NCI-H524 treated with DMSO at 0.1 percent for 48 hours (cell line): ENCODE measurements at places on chromosomes 11 and 22.

DNA sequence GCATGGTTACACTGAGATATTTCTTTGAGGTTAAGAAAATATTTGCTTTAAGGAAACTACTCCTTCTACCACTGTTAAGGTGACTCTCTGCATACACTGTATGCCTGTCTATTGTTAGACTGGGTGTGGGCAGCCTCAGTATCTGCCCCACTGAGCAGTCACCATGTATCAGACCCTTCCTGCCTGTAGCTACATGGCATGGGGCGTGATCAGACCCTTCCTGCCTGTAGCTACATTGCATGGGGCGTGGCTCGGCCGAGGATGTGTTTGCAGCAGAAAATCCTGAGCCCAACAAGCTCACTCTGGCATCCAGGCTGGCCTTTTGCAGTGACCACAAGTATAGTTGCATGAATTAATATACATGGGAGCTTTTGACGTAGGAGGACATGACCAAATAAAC, 669.4 kb downstream of the OPCML start:
- DNase-seq = no peak

GRCh38 chr22:32480238-32480637, 5.6 kb downstream of the FBXO7 start:
- DNase-seq = no peak

- no peak for DNase-seq
Observed at GRCh38 chr11:115338476-115338875, 165.7 kb downstream of the CADM1 start.

GRCh38 chr22:46240907-46241306, 9.2 kb downstream of the CDPF1 start:
- no peak for DNase-seq

DNA sequence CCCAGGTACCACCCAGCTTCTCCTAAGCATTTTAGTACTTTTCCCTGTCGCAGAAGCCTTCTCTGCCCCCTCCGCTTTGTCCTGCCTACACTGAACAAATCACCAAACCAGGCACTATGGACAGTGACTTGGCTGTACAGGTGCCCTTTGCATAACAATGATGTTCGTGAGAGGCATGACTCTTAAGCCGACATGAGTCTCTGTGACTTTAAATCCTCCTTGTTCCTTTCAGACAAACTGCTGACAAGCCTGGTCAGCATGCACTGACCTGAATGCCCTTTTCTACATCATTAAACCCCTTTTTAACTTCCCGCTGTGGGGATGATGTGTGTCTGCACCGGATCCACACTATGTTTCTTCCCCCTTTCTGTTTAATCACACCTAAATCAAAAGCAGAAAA, 16.6 kb downstream of the CAVIN3 start:
- DNase-seq = no peak

DNA sequence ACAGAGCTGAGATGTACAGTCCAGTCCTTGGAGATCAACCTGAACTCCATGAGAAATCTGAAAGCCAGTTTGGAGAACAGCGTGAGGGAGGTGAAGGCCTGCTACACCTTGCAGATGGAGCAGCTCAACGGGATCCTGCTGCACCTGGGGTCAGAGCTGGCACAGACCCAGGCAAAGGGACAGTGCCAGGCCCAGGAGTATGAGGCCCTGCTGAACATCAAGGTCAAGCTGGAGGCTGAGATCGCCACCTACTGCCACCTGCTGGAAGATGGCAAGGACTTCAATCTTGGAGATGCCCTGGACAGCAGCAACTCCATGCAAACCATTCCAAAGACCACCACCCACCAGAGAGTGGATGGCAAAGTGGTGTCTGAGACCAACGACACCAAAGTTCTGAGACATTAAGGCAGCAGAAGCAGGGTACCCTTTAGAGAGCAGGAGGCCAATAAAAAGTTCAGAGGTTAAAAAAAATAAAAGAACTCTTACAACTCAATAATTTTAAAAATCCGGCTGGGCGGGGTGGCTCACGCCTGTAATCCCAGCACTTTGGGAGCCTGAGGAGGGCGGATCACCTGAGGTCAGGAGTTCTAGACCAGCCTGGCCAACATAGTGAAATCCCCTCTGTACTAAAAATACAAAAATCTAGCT, 69.9 kb upstream of the RTL6 start:
- DNase-seq = no peak

GRCh38 chr11:112630496-112630895, 330.7 kb upstream of the NCAM1 start:
- DNase-seq = no peak

- DNase-seq = no peak
Observed at GRCh38 chr11:120841074-120841473, 182.8 kb upstream of the TBCEL start.

- DNase-seq = no peak
Observed at GRCh38 chr11:45622283-45622682, 43.1 kb downstream of the CHST1 start.

DNA sequence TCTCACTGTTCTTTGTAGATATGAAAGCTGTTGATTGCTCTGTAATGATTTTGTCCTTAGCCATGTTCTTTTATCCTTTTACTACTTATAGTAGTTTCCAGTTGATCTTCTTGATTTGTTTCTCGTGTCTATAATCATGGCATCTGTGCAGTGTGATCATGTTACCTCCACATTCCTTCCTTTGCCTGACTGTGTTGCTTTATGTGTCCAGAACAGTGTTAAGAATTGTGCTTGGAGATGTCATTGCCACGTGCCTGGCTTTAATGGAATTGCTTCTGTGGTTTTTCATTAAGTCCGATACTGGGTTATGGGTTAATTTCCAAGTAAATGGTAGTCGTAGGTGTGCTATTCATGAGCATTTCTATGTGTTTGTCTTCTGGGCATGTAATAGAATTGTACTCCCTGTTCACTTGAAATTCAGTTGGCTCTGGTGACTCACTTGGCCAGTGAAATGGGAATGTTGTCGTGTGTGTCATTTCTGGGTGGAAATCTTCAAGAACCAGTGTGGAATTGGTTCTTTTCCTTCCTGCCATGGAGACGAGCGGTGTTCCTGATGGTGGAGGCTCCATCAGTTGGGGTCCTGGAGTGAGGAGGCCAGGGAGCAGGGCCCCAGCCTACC, 6.8 kb downstream of the GTSE1 start:
- DNase-seq = no peak

- no peak for DNase-seq
Observed at GRCh38 chr22:17077255-17077654, 7.5 kb upstream of the IL17RA start.

DNA sequence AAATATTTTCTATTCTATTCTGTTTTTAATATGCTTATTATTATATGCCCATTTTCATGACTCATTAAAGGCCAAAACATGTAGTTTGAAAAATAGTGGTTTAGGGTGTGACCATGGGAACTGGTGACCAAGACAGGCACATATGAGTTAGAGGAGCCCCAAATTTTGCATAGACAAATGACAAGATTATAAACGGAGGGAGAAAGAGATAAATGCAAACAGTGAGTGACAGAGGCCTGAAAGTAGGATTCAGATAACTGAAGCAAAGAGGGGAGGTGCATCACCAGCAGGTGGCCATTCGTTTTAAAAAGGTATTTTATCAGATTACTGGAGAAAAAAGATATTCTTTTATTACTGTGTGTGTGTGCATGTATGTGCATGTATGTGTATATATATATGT, 391.5 kb upstream of the CHORDC1 start:
- DNase-seq = no peak

DNA sequence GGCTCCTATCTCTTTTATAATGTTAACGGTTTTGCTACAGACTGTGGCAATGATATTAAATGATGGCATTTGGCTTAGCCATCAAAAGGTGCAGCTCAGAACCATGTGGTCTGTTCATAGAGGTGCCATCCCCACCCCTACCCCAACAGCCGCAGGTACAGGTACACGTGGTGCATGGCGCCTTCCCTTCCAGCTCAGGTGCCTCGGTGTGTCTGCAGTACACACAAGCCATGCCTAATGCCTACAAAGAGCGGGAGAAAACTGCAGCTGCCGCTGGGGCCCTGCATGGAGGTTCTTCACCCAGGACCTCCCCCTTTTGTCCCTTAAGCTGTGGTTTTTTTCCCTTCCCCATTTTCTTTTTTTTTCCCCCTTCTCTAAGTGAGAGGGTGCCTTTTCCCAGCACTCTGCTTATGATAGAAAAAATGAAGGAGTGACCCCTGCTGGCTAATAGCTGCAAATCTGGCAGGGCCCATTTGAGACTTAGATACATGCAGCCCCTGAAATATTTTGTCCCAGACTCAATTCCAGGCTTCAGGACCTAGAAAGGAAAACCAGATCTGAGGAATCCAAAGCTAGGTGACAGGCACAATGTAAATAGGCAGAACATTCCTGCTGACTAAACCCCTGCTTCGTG, 6.5 kb downstream of the OR52M1 start:
- DNase-seq = no peak

DNA sequence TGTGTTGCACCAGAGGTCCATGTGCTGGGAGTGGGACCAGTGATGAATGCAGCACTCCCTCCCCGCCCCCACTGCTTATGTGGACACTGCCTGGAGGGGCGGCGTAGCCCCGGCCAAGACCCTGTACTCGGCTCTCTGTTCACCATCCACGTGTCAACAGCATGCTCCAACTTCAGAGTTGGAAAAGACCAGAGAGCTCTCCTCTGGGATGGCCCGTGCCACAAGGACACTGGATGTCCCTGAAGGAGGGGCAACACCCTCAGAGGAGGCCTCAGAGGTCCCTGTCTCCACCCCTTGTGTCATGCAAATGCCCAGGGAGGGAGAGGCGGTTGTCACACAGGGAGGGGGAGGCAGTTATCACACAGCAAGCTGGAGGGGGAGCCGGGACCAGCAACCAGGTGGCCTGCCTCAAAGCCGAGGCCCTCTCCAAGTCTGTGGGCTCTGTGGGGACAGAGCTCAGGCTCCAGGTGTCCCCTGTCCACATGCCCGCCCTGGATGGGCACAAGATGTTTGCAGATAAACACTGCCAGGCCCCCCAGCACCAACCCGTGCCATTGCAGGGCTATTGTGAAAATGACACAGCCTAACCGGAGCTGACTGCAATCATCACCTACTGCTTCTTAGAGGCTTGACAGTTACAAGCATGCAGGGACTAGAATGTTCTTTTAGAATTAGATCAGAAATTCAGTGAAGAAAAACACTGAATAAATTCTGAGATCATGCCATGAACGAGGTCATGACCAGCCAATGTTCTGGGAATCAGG, 121.1 kb downstream of the PHF21B start:
- no peak for DNase-seq

DNA sequence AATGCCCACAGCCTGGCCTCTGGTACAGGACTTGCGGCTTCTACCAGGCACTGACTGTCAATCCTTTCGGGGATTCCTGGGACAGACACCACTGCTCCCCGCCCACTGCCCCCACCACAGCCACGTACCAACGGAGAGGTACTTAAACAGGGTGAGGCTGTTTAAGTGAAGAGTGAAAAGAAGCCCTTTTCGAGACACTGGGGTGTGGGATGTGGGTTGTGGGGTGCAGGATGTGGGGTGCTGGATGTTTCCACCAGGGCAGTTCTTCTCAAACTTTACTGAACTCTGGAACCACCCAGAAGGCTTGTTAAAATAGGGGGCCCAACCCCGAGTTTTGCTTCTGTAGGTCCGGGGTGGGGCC, 34.2 kb upstream of the PRR5 start:
- no peak for DNase-seq

DNA sequence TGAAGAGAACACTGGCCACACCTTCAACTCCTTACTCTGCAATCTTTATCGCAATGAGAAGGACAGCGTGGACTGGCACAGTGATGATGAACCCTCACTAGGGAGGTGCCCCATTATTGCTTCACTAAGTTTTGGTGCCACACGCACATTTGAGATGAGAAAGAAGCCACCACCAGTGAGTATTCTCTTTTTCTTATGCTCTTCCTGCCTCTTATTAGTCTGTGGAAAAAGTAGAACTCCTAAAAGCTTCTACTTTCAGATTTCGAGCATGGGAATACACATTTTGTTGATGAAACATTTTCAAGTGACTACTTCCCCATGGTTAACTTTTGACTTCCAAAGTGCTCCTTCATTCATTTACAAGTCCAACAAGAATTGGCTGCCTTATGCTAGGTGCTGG, 20.9 kb downstream of the ALKBH3 start:
- no peak for DNase-seq

DNA sequence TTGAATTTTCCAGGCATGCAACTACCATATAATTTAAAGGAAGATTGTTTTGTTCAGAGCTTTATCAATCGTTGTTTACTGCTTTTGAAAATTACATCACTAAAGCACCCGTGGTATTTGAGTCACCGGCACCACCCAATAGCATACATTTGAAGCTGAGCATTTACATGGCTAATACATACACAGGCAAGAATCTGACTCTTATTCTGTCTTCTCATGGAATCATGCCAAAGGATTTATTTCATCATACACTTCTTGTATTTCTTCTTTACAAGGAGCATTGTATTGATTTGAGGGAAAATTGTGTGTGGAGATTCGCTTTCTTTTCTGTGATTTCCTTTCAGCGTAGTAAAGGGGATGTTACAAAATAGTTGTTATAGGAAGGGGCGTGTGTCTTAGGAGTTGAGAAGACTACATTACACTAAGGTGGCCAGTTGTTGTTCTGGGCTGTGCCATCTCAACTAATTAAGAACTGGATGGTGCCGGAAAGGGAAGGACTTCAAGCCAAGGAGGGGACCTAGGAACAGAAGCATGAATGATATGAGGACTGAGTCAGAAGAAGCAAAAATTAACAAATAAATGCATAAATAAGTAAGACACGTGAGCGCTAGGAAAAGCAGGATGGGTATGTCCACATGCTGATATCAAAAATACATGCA, 12.9 kb upstream of the CD3E start:
- no peak for DNase-seq

DNA sequence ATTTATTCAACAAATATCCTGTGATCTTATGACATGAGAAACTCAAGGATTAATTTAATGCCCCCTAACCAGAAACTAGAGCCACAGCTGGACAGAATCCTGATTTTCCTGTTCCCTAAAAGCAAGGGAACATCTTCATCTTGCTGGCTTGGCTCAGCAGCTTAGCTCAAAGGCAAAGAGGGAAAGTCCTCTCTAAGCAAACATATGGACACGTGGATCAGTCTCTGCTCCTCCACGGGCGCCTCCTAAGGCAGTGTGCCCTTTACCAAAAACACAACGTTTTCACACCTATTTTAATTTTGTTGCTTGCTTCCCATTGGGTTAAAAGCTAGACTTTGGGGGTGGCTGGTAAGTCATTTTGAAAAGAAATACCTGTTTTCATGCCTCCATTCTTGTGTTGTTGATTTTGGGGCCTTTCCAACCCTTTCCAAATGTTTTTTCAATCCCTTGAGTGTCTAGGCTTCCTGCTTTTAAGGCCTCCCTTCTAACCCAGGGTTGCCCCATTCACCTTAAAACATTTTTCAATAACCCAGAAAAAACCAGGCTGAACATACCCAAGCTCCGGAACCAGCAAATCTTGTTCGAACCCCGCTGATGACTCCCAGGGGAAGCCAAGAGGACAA, 15.5 kb downstream of the SLC1A2 start:
- DNase-seq = no peak

GRCh38 chr11:413120-414081, 1.4 kb downstream of the SIGIRR start:
- DNase-seq = no peak
